Neural crest cell (in vitro differentiated cells): ENCODE measurements at places on chromosomes 5 and 9.

GRCh38 chr5:81901586-81901985 is 70.2 kb upstream of the ATG10 start:
- DNase-seq, result no peak

GRCh38 chr5:156420665-156421064 is 93.7 kb downstream of the SGCD start:
- DNase-seq, result no peak

DNA sequence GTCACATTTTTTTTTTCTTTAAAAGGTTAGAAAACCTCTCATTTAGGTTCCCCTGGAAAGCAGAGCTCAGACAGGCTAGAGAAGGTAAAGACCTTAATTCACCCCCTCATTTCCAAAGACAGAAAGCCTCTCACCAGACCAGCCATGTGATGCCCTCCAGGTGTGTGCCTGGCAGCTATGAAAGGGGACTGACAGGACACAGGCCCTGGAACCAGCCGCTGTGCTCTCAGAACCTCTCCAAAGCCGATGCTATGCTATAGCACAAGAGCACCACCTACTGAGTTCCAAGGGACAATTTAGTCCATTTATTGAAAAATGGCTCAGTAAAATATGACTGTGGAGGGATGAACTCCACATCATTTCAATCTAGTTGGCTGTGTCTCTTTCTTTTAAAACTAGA is 48.8 kb downstream of the FANCC start:
- no peak for DNase-seq

DNA sequence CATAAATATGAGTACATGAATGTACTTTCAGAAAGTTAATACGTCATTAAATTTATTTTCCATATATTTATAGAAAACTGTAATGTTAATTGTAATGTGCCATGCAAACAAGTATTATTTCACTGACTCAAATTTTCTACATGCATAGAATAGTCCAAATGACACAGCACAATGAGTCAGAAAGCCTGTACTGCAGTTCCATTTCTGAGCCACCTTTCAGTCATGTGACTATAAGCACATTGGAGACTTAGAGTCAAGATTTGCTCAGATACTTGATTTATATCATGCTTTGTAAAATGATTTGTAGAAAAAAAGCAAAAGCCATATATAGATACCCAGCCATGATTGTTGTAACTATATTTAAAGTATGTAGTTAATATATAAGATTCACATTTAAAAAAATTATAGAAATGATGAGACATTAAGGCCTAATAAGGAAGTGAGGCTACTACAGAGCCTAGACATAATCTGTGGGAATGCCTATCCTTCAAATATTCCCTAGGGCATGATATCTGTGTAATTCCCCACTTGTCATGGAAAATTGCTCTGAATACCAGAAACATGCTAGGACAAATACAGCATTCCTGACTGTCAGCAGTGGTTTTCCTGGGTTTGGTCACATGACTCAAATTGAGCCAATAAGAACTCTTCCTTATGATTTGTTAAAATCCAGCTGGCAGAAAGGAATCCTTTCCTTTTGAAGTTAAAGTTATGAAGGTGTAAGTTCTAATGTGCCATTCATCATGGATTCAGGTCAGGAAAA is 50.0 kb downstream of the PTPRD start:
- DNase-seq, result no peak

- DNase-seq, result no peak
These were observed 170.6 kb downstream of the SEMA6A start for GRCh38 chr5:116404016-116404415.

- no peak for DNase-seq
These were observed 91.2 kb downstream of the PHF2 start for GRCh38 chr9:93667627-93668026.

DNA sequence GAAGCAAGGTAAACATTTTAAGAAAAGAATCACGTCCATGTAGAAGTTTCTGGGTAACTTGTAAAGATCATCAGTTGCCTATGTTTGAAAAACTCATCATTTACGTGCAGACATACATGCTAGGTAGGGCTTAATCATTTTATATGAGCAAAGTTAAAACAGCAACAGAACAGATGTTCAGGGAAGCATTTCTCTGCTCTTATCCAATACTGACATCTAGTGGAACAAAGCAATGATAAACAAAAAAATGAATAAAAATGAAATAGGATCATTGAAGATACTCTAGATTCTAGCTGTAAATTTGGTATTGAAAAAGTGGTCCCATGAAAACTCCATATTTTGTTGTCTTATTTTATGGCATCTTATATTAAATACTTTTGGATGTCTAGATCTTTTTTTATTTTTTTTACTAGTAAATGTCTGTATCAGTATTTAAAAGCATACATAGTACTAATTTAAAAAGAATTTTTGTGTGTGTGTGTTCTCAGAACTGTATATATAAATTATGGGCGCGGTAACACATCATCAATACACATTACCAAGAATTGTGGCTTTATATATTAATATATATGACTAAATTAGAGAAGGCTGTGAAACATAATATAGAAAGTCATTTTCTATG is 1050.2 kb downstream of the CDH12 start:
- no peak for DNase-seq

DNA sequence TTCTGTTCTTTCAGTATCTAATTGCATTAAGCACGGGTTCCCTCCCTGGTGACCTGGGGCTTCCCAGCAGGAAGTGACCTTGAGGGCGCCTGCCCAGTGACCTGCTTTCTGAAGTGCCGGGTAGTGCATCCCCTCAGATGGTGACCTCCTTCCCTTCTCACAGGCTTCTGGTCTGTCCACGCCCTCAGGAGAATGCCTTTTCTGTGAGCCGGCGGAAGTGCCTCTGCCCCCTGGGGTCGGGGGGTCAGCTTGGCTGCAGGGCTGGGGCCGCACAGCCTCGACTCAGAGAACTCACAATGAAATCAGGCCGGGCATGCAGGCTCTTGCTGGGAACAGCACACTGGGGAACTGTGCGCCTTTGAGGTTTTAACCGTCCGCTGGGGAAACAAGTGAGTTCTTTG is 124.5 kb upstream of the PHYKPL start:
- peak; percentile 85 for DNase-seq

- no peak for DNase-seq
These were observed 141.9 kb upstream of the IER5L start for GRCh38 chr9:129319938-129320481.

DNA sequence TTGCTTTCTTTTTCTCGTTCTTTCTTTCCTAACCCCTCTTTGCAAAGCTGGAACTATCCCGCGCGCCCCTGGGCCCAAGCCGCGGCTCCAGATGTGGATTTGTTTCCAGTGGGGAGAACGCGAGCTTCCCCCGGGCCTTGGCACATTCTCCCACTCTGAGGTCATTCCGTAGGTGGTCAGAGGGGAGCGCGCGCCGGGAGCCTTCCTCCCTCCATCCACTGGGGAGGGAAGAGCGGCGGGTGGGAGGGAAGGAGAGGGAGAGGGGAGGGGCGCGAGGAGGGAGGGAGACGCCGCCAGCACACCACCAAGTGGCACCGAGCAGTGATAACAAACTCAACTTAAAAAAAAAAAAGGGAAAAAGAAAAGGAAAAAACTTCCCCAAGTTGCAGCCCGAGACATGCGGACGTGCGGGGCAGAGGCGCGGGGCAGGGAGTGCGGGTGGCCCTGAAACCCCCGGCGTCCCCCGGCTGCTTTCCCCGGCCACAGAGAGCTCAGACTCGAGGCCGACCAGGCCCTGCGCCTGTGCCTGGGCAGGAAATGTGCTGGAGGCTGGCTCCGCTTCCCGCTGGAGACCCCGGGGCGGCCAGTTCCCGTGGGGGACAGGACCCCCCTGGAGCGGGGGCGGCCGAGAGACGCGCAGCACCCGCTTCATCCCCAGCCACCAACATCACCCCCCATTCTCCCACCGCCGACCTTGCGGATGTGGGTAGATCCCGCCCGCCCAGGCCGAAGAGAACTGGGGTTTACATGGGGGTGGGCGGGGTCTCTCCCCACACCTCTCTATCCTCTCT is 3.1 kb downstream of the IER5L start:
- peak; percentile 48 for DNase-seq

- DNase-seq, result no peak
These were observed 42.1 kb downstream of the CXXC5 start for GRCh38 chr5:139690064-139690802.

GRCh38 chr9:73149371-73150067 is 2.1 kb upstream of the ANXA1 start:
- DNase-seq, result no peak

GRCh38 chr9:2344436-2344835 is 277.2 kb upstream of the VLDLR start:
- no peak for DNase-seq

- no peak for DNase-seq
These were observed 13.7 kb downstream of the SYK start for GRCh38 chr9:90815183-90815943.
